ENCODE measurements at places on chromosomes 1 and 21.
A peak's percentile ranks its signal among the peaks of the same experiment; 100 is the strongest.

DNA sequence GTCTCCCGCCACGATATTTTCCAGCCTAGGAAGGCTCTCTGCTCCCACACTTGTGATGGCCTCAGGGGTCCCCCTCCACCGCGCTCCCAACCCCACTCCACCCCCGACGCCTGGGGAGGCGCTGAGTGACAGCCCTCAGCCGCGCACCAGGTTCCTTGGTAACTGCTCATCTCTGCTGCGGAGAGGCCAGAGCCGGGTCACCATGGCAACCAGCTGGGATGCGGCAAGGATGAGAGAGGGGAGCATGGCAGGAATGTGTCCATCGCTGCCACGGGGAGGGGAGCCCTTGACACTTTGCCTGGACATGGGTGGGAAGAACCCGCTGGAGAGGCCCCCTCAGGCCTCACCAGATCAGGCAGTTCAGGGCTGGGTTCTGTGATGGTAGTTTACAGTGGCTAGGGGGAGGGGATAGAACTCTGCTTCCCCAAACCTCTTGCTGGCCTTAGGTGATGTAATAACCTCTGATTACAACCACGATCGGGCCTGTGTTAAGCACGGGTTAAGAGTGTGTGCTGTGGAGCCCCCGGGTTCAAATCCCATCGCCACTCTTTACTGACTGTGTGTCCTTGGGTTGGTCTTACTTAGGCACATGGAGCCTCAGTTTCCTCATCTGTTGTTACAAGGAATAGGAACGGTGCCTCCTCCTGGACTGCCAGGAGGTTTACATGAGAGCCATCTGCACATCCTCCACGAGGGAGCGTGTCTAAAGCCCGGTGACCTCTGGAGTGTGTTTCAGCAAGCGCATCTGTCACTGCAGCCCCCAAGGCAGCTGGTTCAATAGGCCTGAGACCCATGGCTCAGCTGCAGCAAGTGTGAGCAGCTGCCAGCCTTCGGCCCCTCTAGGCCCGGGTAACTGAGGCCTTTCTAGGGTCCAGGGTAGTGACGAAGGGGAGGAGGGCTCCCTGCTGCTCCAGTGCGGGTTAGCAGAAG, 6.3 kb downstream of the KIF17 start:
- no peak for DNase-seq

DNA sequence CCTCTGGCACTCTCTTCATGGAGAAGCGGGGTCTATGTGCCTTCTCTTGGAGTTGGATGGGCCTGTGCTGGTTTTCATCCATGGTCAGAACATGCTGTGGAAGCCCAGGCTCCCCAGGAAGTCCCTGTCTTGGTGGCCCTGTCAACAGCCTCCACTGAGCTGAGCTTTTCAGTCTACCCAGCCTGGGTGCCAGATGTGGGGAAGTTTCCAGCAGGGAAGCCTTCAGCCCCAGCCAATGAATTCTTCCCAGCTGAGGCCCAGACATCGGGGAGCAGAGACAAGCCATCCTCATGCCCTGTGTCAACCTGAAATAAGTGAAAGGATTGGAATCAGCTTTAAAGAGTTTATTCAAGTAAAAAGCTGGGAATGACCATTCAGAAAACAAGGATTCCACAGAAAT, 75.1 kb upstream of the PGBD5 start:
- DNase-seq: no peak

GRCh38 chr1:84726593-84727499, 36.6 kb upstream of the SSX2IP start:
- DNase-seq: no peak

DNA sequence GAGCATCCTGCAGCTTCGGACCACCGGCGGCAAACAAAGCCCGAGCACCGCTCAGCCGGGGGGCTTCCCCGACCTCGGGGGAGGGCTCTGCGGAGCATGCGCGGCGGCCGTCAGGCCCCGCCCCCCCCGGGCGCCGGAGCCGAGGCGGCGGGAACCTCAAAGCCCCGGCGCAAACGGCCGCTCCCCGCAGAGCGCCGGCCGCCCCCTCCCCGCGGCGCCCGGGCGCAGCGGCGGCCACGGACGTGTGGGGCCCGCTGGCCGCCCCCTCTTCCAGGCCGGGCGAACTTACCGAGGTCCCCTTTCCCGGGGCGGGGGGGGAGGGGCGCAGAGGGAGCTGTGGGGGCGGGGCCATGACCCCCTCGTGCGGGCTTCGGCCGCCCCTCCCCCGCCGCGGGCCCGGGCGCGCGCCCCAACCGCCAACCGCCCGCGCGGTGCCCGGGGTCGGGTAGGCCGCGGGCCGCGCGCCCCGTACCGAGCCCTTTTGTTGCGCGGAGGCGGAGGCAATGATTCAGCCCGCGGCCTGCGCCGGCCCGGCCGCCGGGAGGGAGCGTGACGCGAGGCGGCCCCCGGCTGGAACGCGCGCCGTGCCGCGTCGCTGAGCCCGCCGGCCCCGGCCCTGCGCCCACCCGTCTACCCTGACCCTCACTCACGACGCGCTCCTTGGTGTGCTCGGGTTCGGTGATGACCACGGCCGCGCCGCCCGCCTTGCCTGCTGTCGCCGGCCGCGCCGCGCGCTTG, 1.7 kb downstream of the RCC2 start:
- no peak for DNase-seq

DNA sequence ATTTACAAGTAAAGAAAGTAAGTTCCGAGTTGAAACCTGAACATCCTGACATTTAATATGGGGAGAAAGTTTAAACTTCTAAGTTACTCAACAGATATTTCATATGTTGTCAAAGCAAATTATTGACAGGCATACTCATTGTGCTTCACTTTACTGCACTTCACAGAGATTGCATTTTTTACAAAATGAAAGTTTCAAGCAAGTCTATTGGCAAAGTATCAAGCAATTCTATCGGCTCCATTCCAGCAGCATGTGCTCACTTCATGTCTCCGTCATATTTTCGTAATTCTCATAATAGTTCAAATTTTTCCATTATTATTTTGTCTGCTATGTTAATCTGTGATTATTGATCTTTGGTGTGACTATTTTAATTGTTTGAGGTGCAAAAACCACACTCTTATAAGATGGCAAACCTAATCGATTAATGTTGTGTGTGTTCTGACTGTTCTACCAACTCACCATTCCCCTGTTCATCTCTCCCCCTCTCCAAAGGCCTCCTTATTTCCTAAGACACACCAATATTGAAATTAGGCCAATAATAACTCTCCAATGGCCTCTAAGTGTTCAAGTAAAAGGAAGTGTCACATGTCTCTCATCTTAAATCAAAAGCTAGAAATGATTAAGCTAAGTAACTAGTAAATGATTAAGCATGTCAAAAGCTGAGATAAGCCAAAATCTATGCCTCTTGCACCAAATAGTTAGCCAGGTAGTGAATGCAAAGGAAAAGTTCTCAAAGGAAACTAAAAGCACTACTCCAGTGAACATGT, 68.2 kb upstream of the BCL9 start:
- no peak for DNase-seq

DNA sequence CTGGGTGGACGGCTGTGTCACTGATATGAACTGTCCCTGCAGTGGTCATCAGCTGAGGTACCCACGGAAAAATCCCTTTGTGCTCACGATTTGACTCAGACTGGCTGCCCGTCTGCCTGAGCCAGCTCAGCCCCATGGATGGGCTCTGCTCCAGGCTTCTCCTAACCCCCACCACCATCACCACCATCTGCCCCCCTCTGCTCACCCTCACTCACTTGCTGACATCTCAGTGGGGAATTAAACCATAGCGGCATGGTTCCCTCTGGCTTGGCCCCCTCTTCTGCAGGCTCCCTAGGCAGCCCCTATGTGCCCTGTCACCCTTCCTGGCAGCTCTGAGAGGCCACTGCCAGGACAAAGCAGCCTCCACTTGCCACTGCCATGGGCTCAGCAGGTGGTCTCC, 17.3 kb downstream of the SLC6A9 start:
- no peak for DNase-seq

- DNase-seq: no peak
These were observed 77.7 kb downstream of the PCNX2 start for GRCh38 chr1:233217832-233218231.

DNA sequence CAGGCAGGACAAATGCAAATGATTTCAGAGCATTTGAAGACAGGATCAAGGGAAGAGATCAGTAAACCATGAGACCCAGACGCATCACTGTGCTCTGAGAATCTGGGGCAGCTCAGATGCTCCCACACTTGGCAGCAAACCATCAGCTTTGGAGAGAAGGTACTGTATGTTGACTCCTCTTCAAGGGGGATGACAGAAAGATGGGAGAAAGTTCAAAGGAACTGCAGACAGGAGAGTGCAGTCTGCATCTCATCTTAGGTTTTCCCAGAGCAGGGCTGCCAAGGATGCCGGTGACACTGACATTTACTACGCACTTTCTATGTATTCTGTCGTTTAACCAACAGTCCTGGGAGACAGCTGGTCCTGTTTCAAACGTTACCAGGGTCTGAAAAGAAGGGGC, 35.8 kb downstream of the OLFML2B start:
- no peak for DNase-seq

- no peak for DNase-seq
These were observed 687 bp upstream of the RASSF5 start for GRCh38 chr1:206506405-206507283.

GRCh38 chr1:7755448-7755847, 15.6 kb upstream of the VAMP3 start:
- peak; percentile 80 for DNase-seq

- DNase-seq: no peak
These were observed 92.5 kb downstream of the LRRC40 start for GRCh38 chr1:70112838-70113237.

- no peak for DNase-seq
These were observed 54.5 kb upstream of the RAP1A start for GRCh38 chr1:111565079-111565478.

DNA sequence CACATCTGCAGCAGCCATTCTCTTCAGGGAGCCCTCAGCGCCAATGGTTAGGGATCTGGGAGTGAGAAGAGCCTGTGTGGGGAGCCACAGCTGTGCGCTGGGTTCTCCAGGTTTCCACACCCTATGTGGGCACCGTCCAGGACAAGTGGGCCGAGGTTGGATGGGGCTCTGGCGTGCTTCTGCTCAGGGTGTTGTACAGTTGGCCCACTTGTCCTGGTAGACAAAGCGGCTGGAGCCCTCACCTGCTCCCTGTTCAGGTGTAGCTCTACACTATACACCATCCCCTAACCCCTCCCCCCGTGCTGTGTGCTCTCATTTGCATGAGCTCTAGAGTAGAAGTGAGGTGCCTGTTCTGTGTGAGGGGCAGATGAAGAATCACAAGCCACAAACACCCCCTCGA, 12.2 kb downstream of the SH3BP5L start:
- DNase-seq: no peak

DNA sequence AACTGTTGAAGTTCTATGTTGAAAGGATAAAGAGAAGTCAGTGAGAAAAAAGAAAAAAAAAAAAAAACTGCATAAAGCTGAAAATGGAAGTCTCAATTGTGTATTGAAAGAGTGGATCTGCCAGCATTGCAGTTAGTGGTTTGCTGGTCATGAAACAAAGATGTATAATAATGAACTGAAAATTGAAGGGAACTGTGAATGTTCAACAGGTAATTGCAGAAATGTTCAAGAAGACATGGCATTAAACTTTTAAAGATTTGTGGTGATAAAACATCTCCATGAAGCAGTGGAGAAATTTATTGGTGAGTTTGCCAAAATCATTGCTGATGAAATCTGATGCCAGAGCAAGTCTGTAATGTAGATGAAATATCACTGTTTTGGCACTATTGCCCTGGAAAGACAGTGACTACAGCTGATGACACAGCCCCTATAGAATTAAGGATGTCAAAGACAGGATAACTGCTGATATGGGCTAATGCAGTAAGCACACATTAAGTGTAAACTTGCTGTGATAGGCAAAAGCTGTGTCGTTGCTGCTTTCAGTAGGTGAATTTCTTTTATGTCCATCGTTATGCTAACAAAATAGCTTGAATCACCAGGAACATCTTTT, 71.0 kb downstream of the RD3 start:
- DNase-seq: no peak

- DNase-seq: no peak
These were observed 37.3 kb upstream of the HYI start for GRCh38 chr1:43491061-43491460.

GRCh38 chr1:162219461-162219860, 150.0 kb downstream of the NOS1AP start:
- no peak for DNase-seq

- DNase-seq: no peak
These were observed 1.2 kb downstream of the KRTAP10-4 start for GRCh38 chr21:44574457-44575306.

GRCh38 chr1:209643285-209644020, 8.8 kb downstream of the LAMB3 start:
- DNase-seq: no peak

- no peak for DNase-seq
These were observed 21.3 kb upstream of the DHX9 start for GRCh38 chr1:182817802-182818201.

DNA sequence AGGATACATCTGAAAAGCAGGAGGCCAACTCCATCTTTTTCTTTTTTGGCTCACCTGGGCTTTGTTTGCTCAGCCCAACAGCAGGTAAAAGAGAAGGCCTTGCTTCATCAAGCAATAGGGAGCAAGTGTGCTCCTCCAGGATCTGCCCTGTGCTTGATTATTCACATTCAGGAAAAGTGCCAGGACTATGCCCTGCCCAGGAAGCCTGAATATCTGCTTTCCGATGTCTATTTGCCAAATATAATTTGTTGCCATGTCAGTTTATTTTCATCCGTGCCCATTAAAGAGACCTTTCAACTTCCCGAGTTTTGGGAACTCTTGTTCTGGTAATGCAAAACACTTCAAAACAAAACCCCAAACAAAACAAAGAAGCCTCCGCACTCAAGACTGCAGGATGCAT, 185.3 kb downstream of the CDC7 start:
- no peak for DNase-seq

DNA sequence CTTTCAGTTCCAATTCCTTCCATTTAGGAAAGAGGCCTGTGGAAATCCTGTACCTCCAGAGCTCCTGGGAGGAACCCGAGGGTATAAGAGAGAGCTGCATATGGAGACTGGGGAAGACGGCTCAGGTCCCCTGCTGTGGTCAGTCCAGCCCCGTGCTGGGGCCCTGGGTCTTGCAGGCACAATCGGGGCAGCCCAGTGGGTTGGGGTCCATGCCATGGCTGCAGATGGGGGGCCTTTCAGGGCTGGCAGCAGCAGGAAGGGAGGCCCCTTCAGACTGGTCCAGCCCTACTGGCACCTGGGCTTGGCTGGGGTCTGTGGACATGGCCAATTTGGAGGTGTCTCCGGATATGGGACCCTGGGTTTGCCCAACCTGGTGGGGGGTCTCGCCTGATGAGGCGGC, 18.2 kb downstream of the HTR6 start:
- DNase-seq: no peak

DNA sequence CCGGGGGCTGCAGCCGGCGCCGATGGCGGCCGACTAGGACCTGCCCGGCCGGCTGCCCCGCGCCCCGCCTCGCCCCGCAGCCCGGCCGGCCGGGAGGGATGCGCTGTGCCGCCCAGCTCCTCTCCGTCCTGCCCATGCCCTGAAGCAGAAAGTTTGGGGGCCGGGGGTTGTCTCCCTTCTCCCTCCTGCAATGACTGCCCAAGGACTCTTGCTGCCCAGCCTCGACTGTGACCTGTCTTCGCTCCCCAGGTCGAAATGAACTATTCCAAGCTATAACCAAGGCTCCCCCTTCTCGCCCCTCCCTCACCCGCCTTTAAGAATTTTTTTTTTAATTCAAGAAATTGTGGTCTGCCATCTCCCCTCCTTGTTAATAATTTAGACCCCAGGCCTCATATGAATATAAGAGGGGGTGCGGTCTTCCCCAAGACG, 361 bp downstream of the TMCC2 start:
- DNase-seq: no peak

All from Kasumi-1 (cell line).